ENCODE measurements at places on chromosomes 16 and 17.

GRCh38 chr17:44176257-44176656, 5.8 kb downstream of the ASB16 start:
- no peak for DNase-seq

GRCh38 chr16:23227529-23227928, 45.0 kb downstream of the SCNN1G start:
- no peak for DNase-seq

DNA sequence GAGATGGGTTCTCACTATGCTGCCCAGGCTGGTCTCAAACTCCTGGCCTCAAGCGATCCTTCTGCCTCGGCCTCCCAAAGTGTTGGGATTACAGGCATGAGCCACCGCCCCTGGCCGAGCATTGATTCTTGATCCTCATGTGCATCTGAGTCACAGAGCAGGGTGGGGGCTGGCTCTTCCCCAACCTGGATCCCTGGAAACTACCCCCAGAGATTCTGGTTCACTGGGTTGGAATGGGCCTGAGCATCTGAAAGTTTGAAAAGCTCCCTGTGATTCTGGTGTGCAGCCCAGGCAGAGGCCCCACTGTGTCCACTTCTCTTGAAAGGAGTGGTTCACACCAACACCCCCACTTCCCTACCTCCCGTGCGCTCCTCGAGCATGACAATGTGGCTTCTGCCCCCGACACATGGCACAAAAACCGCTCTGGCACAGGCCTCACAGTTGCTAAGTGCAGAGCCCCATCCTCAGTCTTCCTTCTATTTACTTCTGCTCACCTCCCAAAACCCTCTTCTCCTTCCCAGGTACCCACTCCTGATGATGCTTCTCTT, 4.6 kb downstream of the QPRT start:
- no peak for DNase-seq

DNA sequence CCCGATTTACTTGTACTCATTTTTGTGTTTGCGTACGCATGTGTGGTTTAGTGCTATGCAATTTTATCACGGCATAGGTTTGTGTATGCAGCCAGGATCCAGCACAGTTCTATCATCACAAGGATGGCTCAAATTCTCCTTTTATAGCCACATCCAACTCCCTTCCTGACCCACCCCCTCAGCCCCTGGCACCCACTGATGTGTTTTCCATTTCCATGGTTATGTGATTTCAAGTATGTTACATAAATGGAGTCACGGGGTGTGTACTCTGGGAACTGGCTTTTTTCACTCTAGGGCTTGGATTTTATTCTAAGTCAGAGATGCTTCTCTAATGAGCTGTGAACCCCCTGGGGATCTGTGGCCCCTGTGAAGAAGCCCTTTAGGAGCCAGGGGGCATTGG, 16.8 kb downstream of the IL4R start:
- DNase-seq, result no peak

DNA sequence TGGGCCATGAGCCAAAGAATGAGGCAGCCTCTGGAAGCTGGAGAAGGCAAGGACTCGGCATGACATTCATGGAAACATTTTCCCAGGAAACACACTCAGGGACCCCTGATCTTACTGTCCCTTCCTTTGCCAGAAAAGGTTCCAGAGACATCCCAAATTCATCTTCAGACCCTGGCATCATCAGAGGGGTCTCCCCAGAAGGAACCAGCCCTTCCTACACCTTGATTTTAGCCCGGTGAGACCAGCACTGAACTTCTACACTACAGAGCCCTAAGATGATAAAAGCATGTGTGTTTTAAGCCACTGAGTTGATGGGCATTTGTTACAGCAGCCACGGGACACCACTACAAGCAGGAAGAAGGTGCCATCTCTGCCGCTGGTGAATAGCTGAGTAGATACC, 262.3 kb downstream of the C16orf95 start:
- no peak for DNase-seq

DNA sequence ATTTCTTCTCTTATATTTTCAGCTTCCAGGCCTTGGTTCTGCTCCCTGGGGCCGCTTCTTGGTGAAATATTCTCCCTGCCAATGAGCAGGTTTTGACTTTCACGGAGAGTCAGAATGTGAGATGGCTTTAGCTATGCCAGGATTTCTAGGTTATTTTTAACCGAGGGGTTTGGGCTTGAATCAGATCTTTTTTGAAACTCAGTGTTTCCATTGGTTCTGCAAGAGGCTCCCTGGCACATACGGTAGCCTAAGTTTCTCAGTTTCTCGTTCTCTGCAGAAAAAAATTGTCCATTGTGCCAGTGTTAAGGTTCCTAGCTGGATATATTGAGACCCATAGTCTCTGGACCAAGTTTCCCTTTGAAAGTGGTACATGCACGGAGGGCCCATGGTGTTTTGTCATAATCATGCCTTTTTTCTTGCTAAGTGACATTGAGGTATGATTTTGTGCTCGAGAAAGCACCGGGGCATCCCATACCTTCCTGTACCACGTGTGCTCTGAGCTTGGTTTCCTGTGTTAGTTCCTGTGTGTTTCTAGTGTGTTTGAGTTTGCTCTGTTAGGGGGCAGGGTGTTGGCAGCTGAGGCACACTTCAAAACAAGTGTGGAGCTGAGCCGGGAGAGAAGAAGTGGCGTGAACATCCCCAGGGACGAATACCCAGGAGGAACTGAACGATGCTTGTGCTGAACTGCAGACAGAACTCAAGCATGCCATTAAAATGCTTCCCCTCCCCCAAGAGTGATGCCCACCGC, 127.2 kb downstream of the HS3ST3B1 start:
- DNase-seq, result peak; percentile 14

DNA sequence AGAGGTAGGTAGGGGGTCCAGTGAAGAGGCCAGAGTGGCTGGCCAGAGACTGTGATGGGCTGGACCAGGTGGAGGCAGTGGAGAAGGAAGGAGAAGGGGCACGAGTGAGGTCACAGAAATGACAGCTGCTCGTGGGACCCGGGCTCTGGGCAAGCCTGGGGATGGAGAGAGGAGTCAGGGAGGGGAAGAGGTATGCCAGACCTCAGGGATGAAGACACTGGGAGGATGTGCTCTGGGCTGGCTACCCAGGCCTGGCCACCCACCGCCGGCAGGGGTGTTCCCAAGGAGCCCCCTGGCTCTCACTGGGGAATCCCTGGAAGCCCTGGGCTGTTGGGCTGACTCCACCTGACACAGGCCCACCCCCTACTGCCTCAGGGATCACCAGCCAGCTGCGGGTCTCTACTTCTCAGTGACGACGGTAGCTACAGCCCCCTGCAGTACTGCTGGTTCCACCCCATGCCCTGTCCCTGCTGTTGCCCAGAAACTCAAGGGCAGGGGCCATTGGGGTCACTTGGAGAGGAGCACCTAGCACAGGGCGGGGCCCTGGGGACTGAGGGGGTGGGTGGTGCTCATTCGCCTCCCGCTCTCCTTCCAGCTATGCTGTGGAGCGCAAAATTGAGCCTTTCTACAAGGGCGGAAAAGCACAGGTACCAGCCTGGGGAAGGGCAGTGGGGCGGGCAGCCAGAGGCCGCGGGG, 1.8 kb downstream of the TBL3 start:
- no peak for DNase-seq

GRCh38 chr17:65182233-65182632, 45.1 kb downstream of the RGS9 start:
- DNase-seq, result no peak

DNA sequence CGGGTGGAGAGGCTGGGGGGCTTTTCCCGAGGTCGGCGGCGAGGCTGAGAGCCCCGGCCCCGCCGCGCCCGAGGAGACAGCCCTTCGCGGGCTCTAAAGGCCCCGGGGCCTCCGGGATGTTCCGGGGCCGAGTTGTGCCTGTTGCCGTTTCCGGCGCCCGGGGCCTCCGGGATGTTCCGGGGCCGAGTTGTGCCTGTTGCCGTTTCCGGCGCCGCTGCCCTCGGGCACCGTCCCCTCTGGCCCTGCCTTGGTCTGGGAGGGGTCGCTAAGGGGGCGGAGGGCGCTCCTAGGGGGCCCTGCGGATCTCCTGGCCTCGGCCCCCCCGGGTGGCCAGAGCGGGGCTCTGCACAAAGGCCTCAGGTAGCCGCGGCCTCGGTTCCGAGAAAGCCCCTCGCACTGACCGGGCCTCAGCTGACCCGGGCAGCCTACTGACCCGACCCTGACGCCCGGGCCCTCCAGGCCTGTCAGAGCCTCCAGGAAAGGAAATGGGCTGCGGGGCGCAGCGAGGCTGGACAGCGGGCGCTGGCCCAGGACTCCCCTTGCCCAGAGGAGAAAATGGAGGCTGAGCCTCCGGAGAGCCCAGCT, 24.2 kb downstream of the ACTG1 start:
- DNase-seq, result no peak

DNA sequence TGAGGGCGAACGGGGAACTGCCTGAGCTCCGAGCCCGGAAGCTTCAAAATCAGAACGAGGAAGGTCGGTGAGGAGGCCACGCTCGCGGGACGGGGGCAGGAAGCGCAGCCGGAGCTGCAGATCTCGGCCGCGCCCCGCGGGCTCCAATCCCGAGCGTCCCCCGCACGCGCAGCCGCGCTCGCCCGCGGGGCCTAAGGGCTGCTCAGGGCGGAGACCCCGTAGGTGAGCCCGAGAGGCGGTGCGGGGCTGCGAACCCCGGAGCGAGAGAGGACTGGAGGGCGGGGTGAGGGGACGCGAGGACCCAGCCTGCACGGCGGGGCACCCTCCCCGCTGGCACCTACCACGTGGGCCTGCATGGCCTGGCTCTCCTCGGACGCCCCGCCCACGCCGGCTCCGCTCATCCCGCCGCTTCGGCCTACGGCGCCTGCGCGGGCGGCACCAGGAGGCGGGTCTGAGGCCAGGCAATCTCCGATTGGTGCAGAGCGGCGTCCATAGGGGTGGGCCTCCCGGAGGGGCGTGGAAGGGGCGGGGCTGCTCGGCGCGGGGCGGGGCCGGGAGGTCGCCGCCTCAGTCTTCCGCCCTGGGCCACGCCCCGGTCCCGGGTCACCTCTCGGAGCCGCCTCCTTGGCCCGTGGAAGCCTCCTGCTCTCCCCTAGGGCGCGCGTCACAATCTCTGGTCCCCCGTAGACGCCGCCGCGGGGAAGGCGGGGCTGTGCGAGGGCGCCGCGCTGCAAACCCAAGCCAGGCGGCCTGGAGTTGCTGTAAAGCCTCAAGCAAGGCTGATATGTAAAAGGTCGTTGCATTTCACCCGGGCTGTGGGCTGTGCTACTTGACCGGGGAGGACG, 27.8 kb upstream of the METRNL start:
- DNase-seq, result peak; percentile 97

- no peak for DNase-seq
These were observed 17.6 kb upstream of the ABR start for GRCh38 chr17:1197379-1197778.

DNA sequence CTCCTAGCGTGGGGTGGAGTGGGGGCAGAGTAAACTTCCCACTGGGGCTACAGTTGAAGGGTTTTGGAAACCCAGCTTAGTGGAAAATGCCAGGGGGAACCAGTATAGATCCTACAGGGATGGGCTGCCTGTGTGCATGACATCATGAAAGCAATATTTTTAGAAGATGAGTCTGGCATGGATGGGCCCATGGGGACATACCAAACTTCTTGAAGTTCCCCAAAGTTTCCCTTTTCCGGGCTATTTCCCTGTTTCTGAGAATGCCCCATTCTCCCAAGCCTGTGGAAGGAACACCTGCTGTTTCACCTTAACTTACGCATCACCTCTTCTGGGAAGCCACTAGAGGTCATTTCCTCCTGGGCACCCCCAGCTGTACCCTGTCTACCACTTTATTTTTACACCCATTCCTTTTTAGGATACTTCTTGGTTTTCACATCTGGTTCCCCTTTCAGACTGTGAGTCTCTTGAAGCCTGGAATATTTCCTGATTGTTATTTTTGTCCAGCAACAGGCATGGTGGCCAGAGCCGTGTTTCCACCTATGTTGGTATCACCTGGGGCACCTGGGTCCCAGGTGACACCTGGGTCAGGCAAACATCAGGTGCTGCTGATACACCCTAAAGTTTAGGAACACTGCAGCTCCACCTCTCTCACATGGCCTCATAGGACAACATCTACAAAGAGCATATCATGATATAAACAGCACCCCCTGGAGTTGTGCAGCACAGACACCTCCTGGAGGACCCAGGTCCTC, 9.8 kb downstream of the SOCS3 start:
- DNase-seq, result no peak

DNA sequence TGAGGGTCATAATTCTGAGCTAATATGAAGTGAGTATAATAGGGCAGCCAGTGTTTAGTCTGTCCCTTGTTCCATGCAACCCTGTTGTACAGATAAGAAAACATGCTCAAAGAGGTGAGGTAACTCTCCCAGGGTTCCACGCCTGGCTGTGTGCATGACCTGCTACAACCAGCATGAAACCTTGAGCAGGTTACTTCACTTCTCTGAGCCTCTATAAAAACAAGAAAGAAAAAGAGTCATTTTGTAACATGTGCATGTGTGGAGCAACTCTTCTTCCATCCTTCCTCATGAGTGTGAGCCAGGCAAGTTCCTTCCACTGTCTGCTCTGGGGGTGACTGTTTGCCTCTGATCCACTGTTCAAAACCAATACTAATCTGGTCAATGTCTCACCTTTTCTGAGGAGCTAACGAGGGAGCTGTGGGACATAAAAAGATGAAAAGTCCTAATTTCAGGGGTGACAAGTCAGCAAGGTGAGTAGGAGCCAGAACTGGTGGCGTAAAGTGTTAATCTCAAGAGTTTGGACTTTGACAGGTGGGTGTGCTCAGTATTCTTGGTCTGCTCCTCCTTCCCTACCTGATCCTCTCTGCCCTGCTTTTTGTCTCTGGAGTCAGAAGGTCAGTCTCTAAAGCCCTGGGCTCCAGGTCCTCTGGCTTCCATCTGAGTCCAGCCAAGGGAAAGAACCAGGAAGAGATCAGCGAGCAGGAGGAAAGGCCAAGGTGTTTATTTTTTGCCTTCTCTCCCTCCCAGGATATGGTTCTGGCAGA, 21.5 kb downstream of the GFOD2 start:
- DNase-seq, result no peak

DNA sequence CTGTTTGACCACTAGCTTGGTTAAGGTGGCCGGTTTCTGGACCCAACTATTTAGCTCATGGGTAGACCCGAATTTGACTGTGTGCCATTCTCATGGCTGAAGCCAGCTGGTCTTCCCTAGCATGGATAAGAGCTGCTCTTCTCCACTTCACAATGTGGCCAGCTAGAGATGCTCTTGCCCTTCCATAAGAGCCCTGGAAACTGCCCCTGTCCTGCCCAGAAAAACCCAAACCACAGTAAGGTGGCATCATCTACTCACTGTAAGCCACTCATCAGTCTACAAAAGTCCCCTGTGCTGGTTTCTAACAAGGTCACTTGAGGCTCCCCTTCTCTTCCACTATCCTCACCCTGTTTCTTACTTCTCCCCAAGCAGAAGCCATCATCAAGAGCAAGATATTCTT, 165.1 kb downstream of the HS3ST2 start:
- no peak for DNase-seq

- no peak for DNase-seq
These were observed 83.5 kb downstream of the AMFR start for GRCh38 chr16:56341656-56342399.

GRCh38 chr16:46961373-46962353, 11.8 kb downstream of the DNAJA2 start:
- DNase-seq, result no peak

DNA sequence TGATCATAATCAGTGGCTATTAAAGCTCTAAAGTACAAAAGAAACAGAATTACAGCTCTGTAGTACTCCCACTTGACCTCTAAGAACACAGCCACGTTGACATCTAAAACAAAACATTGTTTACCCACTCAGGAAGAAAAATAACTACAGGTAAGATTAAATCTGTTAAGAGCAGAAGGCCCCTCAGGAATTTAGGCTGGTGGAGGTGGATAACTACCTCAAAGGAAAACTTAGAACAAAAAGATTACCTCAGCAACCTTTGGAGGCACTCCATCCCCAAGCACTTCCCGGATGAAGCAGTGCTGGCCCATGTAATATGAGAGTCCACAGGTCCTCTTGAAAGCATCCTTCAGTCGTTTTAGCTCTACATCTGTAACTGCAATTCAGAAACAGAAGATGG, 46.7 kb downstream of the USP32 start:
- no peak for DNase-seq

Measured in stimulated activated CD4-positive, alpha-beta T cell treated with anti-CD3 and anti-CD28 coated beads, TNF-alpha, amount 100 ng/mL, for 1 hour (primary cell).